ENCODE measurements at places on chromosomes 12 and 14. TPM values are rescaled to one million over a fixed set of nuclear protein-coding genes. Genes with fewer than 3 reads are reported as not detected.

The ACSS3 gene
- 7.7 TPM for total RNA-seq

The AVPR1A gene
- total RNA-seq, result not detected

The RAD9B gene
- total RNA-seq, result 0.44 TPM

The SLC7A7 gene
- total RNA-seq, result 26.5 TPM

The TNFAIP2 gene
- 69.7 TPM for total RNA-seq

The KRT78 gene
- not detected for total RNA-seq

The PRICKLE1 gene
- 2.3 TPM for total RNA-seq

The KRT81 gene
- total RNA-seq, result 0.14 TPM

The ADSS1 gene
- total RNA-seq, result 0.43 TPM

The TAS2R7 gene
- total RNA-seq, result not detected

The LYZ gene
- 1.0 TPM for total RNA-seq

The ZC2HC1C gene
- total RNA-seq, result 2.3 TPM

The GXYLT1 gene
- total RNA-seq, result 8.8 TPM

The MLF2 gene
- total RNA-seq, result 144 TPM

The KRT79 gene
- total RNA-seq, result 0.72 TPM

The LMNTD1 gene
- not detected for total RNA-seq

The PTPN6 gene
- total RNA-seq, result 0.22 TPM

The AJUBA gene
- total RNA-seq, result 91.7 TPM

The CCDC38 gene
- not detected for total RNA-seq

The PRKD1 gene
- 5.3 TPM for total RNA-seq

The RERGL gene
- total RNA-seq, result not detected

The PLA2G1B gene
- not detected for total RNA-seq

The GARIN6 gene
- total RNA-seq, result not detected

The AICDA gene
- total RNA-seq, result not detected

The ASPG gene
- not detected for total RNA-seq

The ITGA5 gene
- total RNA-seq, result 790 TPM

The POTEG gene
- total RNA-seq, result not detected

The PTCSC3 gene
- total RNA-seq, result not detected

The DUSP16 gene
- total RNA-seq, result 8.7 TPM

The MMP14 gene
- total RNA-seq, result 991 TPM

The TAS2R13 gene
- 1.8 TPM for total RNA-seq

The CDCA3 gene
- 0.66 TPM for total RNA-seq

The RAB5B gene
- 77.3 TPM for total RNA-seq

The A2M gene
- 10.2 TPM for total RNA-seq

The PROX2 gene
- not detected for total RNA-seq

The MYH7 gene
- total RNA-seq, result not detected

The ABCD2 gene
- total RNA-seq, result 0.14 TPM

The CMKLR1 gene
- total RNA-seq, result 7.4 TPM

The TESPA1 gene
- not detected for total RNA-seq

The RASSF9 gene
- total RNA-seq, result 0.14 TPM

The TMEM119 gene
- total RNA-seq, result 104 TPM

The RNU4-1 gene
- total RNA-seq, result under 0.01 TPM

The COL2A1 gene
- total RNA-seq, result 0.14 TPM

The LPAR5 gene
- not detected for total RNA-seq

The SIX6 gene
- not detected for total RNA-seq

The PTGDR gene
- total RNA-seq, result under 0.01 TPM

The TAS2R43 gene
- 6.3 TPM for total RNA-seq

The TAS2R9 gene
- not detected for total RNA-seq

The IFI27 gene
- total RNA-seq, result 43.2 TPM
